ENCODE measurements at places on chromosomes 1 and 21.

GRCh38 chr21:42711667-42712066, 58.2 kb downstream of the PDE9A start:
- no peak for DNase-seq

DNA sequence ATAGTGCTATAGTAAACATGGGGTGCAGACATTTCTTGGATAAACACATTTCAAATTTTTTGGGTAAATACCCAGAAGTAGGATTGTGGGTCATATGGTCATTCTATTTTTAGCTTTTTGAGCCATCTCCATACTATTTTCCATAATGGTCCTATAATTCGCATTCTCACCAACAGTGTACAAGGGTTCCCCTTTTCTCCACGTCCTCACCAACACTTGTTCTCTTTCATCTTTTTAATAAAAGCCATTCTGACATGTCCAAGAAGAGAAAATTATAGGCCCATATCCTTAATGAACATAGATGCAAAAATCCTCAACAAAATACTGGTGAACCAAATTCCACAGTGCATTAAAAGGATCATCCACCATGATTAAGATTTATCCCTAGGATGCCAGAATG, 8.9 kb downstream of the STUM start:
- DNase-seq: no peak

GRCh38 chr1:238141353-238141752, 250.6 kb upstream of the ZP4 start:
- DNase-seq: no peak

DNA sequence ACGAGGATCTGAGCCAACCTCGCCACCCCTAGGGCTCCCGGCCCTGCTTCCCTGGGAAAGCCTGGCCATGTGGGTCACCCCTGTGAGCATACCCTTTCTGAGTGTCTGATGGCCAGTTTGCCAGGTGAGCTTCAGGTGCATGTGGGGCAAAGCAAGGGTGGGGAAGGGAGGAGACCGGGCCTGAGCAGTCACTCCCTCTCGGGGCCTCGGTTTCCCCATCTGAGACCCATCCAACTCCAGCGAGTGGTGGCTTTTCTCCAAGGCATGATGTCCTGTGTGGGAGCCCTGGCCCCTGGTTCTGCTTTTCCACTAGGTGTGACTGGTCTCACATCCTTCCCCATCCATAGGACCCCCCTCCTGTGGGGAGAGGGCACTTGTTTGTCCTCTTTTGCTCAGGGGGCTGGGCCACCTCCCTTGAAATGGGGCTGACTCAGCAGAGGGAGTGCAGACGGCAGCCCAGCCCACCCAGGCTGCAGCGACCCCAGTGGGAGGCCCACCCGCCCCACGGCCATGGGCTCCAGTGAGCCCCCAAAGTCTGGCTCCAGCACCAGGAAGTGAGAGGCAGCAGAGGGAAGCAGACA, 1.7 kb upstream of the WNT9A start:
- DNase-seq: no peak

- no peak for DNase-seq
These were observed 26.2 kb downstream of the TCP10L start for GRCh38 chr21:32559006-32559610.

GRCh38 chr1:41285818-41286217, 43.7 kb upstream of the SCMH1 start:
- no peak for DNase-seq

DNA sequence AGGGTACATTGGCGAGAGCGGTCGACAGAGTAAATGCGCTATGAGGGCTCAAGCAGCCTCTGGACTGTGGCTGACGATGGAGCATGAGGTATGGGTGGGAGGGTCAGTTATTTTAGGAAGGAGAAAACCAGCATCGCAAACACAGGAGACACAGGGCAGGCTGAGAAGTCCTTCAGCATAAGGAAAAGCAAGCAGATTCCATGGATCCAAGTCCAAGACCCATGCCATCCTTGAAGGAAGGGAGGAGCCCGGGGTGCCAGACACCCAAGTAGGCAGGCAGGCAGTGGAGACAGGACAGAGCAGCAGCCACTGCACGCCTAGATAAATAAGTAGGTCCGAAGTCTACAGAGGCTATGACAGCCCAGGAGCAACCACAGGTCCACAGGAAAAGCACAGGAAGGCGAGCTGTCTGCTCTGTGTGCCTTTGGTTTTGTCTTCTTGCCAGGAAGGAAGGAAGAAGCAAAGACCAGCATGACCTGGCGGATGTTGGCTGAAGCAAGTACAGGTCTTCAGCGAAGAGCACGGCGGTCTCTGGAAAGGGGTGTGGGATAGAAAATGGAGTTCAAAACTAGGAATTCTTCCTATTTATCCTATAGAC, 76.4 kb upstream of the SLC45A1 start:
- no peak for DNase-seq

DNA sequence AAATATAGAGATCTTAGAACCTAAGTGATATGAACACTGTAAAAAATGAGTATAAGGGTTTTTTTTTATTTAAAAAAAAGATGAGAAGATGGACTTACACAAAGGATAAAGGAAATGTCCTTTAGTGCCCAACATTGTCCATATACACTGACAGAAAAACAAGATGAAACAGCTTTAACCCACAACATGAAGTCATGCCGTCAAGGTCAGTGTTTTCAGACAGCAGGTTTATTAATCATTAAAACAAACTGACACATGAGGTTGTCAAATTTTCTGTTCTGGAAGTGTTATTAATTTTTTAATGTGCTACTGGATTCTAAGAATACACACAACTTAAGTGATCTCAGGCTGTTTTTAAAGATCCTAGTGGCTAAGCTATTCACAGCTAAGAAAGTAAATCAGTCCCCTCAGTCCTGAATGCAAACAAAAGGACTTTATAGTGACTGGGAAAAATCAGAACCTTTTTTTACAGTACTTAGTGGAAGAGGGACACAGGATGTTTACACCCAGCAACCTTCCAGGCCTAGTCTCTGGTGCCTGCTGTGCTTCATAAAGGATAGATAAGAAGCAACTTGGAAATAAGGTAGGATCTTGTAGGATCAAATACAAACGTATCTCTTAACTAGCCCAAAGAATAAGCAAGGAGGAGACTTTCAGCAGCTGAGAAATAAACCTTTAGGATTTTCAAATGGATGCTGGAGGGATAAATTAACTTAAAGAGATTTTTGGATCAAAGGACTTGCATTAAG, 21.9 kb upstream of the PKN2 start:
- no peak for DNase-seq

All from NCI-H774 (cell line).